ENCODE measurements at places on chromosomes 1 and 21. TPM values are rescaled to one million over a fixed set of nuclear protein-coding genes. Genes with fewer than 3 reads are reported as not detected.

DNA sequence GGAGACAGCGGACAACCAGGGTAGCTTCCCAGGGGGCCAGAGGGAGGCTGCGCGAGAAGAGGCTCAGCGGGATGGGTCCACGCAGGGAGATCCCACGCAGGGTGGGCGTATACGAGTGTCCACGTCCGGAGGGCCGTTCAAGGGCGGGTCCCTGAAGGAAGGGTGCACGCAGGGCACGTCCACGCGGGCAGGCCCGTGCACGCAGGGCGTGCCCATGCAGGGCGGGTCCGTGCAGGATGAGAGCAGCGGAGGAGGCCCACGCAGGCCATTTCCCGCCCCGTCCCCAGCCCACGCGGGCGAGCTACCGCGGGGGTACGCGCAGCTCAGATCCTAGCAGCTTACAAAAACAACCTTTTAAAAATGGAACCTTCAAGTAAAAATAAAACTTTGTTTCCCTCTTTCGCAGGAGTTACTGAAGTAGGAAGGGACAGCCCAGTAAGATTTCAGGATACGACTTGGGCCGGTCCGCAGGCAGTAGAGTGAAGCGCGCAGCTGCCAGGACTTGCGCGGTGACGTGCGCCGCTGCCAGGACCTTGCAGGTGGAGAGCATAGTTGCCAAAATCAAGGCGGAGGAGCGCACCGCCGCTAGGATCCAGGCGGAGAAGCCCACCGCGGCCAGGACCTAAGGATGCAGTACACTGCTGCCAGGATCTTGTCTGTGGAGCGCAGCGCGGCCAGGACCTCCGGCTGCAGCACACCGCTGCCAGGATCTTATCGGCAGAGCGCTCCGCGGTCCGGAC, 416 bp upstream of the RNF187 start:
- DNase-seq = no peak

Gene RNF186
- not detected for total RNA-seq

Gene TDRD10
- 4.9 TPM for total RNA-seq

- DNase-seq = no peak
Observed at GRCh38 chr1:230282157-230282556, 144.0 kb downstream of the PGBD5 start.

Gene STPG1
- 4.2 TPM for total RNA-seq

DNA sequence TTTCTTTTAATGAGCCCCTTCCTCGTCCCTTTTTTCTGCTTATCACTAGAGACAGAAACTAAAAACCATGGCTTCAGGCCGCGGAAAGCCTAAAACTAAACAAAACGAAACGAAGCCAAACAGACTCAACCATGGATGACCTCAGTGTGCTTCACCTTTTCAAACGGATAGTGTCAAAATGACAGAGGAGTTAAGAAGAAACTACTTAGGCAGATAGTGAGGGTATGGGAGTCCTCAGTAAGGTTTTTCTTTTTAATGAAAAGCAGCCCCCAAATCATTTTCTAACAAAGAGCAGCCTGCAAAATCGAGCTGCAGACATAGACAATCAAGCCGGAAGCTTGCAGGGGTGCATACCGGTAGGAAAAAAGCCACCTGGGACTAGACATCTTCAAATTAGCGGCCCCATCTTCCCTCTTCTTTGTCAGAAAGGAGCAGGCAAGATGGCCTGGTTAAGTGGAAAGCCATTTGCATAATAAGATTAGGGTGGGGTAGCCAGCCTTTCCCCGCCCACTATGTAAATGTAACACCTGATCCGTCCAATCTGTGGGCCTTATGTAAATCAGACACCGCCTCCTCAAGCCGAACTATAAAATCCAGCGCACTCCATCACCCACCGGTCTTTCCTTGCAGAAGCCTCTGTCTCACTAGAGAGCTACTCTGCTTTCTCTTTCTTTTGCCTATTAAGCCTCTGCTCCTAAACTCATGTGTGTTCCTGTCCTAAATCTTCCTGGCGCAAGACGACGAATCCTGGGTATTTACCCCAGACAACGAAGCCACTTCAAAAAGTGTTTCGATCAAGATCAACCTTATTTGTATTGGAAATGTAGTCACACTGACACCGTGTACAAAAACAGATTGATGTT, 6.2 kb upstream of the ERO1B start:
- no peak for DNase-seq

DNA sequence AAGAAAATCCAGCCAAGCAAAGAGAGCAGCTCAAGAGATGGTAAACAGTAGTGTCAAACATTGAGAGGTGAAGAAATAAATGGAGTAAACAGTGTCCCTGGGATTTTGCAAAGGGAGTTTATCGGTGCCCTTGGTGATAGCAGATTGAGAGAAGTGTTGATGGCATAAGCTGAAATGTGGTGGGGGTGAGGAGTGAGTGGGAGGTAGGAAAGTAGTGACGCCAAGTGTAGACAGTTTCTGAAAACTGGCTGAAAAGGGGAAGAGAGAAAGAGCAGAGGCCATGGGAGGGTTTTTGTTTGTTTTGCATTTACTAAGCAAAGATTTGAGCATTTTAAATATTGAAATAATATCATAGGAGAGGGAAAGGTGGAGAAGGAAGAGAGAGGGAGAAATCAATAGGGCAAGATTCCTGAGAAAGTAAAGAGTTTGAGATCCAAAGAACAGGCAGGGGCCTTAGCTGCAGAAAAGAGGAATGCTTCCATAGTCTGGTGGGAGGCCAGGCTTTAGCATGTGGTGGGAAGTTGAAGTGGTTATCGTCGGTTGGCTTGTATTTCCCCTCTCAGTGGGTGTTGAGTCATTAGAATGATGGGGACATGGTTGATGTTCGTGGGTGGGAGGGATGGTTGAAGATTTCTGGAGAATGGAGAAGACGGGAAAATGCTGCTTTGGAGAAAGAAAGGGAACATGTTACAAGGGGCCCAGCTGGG, 26.8 kb upstream of the RASAL2 start:
- DNase-seq = no peak

Data from vagina (tissue), 2 donors.